Activated CD8-positive, alpha-beta memory T cell treated with anti-CD3 and anti-CD28 coated beads for 1 hour (primary cell): ENCODE measurements at places on chromosomes 12 and 14.

DNA sequence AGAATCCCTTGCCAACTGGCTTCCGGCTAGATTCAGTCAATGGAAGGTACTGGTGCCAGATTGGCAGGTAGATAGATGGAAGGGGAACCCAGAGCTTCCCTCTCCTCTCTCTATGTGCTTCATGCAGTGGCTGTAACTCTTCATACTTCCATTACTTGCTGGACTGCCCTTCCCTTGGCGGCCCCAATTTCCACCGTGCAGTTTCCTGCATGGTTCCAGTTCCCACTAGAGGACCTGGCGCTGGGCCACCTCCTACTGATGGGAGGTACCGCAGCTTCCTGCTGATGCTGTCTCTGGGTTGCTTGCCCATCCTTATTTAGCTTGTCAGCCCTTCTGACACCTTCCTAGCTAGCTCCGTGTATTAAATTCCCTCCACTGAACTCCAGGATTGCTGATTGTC is 226.4 kb downstream of the ANO2 start:
- no peak for DNase-seq

GRCh38 chr12:92233346-92234015 is 87.8 kb upstream of the BTG1 start:
- DNase-seq: no peak

GRCh38 chr12:10614056-10614370 is 604 bp upstream of the MAGOHB start:
- DNase-seq: no peak

DNA sequence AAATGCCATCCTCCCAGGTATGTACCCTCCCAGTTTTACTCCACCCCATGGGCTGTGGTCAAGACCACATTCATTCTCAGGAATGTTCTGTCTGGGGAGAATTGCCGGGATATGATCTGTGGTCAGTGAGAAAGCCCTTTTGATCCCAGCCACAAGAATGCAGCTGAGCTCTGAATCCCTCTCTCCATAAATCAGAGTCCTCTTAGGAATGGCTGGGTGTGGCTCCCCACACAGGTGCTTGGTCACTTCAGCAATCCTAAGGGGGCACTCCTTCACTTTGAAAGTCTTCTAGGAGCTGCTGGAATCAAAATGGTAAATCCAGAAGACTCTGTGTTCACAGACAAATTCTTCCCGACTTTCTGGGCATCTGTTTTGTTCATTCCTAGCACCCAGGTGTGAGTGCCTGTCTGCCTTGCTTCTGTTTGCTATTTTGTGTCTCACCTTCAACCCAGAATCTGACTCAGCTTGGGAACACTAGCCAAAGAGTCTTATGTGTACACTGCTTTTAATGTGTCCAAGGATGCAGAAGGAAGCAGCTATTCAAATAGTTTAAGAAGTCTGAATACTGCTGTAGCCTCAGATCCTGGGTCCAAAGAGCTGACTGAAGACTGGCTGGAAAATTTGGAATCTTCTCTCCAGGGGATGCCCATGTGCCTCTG is 144.6 kb upstream of the CDKN3 start:
- no peak for DNase-seq

- no peak for DNase-seq
Measured at GRCh38 chr12:53502983-53503728, 2.1 kb downstream of the TARBP2 start.

- no peak for DNase-seq
Measured at GRCh38 chr12:1977109-1977508, 27.1 kb downstream of the DCP1B start.

DNA sequence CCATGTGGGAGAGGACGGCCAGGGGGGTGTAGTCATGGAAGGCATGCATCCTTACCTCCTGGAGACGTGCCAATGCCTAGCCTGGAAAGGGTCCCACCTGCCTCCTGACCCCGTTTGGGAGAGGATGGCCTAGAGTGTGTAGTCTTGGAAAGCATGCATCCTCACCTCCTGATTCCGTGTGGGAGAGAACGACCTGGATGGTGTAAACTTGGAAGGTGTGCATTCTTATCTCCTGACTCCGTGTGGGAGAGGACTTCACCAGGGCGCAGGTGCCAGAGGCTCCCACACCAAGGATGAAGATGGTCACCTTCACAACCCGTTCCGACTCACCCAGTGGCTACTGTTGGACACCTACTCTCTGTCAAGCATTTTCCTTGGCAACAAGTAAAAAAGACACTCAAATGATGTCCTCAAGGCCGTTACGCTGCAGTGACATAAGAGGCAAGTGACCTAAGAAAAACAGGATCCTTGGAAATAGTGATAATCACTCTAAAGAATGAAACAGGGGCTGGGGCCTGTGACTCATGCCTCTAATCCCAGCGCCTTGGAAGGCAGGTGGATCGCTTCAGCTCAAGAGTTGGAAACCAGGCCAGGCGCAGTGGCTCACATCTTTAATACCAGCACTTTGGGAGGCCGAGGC is 37.5 kb upstream of the FZD10 start:
- DNase-seq: no peak

- DNase-seq: peak; percentile 39
Measured at GRCh38 chr14:58152014-58152857, at the start of gene ARMH4. Gene ARMH4 (minus strand): TSS chr14:58152213. CDS start chr14:58139358, 12,855 bp downstream.

- DNase-seq: peak; percentile 49
Measured at GRCh38 chr14:21852061-21852664, 178.5 kb upstream of the OR4E1 start.

DNA sequence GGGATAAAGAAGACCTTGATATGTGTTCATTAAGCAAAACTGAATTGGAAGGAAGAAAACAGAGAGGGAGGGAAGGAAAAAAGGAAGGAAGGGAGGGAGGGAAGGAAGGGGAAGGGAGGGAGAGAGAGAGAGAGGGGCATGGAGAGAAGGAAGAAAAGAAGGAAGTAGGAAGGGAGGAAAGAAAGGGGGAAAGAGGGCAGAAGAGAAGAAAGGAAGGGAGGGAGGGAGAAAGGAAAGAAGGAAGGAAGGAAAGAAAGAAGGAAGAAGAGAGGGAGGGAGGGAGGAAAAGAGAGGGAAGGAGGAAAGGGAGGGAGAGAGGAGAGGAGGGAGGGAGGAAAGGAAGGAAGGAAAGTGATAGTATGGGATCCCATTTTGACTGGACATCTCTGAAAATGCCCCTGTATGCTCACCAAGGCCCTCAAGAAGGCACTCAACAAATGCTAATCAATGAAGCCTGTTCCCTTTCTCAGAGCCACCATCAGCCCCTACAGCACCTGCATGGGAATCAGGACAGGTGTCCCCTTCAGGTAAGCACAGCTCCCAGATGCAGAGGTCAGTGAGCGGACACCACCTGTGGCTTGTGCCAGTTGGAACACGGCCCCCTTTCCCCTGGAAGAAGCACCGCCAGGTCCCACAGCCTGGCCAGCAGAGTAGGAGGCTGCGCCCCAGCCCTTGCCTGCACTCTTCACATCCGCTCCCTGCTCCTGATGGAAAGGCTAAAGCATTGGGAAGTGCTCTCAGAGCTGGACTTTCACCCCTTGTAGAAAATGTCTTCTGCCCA is 161.4 kb upstream of the DIO3 start:
- no peak for DNase-seq

GRCh38 chr14:66069830-66070541 is 416.2 kb upstream of the CCDC196 start:
- no peak for DNase-seq

- no peak for DNase-seq
Measured at GRCh38 chr14:90235179-90235976, 21.0 kb upstream of the PSMC1 start.

- no peak for DNase-seq
Measured at GRCh38 chr12:52181746-52182145, 10.1 kb downstream of the KRT80 start.

DNA sequence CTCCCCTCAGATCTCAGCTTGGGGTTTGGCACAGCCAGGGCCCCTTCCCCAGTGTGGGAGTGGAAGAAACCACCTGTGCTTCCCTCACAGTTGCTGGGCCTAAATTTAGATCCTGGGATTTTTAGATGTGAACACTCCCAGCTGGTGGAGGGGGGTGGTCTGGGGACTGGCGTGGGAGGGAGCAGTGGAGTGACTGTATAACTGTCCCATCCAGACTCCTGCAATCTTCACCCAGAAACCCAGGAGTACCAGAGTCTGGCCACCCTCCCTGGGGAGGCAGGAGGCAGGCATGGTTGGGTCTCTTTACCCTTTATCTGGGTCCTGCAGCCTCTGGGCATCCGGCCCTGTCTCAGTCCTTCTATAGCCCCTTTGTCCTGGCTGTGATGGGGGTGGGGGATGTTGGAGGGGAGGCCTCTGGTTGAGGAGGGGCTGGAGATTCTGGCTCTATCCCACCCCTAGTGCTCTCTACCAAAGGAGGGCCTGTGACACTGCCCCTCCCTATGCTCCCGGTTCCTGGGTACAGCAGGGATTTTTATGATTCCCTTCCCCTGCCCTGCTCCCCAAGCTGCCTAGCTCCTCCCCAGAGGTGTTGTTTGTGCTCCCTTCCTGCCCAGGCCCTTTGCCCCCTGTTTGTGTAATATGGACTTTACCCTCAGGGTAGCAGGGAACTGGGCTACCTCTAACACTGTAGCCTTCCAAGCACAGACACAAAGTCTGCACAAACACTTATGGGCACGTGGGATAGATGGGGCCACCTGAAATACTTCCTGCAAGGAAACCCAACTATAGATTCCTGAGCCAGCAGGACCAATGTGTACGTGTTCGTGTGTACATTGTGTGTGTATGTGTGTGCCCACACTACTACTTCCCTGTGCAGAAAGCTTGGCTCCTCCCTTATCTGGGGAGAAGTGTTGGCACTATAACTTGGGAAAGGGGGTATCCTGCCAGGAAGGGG is 1.7 kb downstream of the ERBB3 start:
- DNase-seq: no peak

DNA sequence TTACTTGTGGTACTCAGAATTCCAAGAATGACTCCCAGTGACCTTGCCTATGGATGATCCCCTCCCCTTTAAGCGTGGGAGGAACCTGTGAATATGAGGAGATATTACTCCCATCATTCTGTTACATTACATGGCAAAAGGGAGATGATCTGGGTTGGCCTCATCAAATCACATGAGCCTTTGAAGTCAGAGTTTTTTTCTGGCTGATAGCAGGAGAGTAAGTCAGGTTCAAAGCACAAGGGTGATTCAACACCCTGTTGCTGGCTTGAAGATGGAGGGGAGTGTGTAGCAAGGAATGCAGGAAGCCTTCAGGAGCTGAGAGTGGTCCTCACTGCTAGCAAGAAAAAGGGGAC is 9.1 kb upstream of the MDM2 start:
- DNase-seq: no peak

- DNase-seq: no peak
Measured at GRCh38 chr12:106415134-106415533, 57.6 kb downstream of the POLR3B start.

DNA sequence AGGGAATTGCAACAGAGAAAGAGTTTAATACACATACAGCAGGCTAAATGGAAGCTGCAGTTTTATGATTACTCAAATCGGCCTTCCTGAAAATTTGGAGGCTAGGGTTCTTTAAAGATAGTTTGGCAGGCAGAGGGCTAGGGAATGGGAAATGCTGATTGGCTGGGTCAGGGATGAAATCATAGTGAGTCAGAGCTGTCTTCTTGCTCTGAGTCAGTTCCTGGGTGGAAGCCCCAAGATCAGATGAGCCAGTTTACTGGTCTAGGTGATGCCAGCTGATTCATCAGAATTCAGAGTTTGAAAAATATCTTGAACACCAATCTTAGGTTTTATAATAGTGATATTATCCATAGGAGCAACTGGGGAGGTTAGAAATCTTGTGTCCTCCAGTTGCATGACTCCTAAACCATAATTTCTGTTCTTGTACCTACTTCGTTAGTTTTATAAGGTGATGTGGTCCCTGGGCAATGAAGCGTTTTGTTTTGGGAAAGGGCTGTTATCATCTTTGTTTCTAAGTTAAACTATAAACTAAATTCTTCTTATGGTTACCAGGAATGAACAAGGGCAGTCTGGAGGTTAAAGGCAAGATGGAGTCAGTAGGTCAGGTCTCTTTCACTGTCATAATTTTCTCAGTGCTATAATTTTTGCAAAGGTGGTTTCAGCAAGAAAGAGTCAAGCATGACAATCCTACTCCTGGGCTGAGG is 257.8 kb upstream of the CCDC196 start:
- no peak for DNase-seq

- DNase-seq: no peak
Measured at GRCh38 chr12:1182069-1182468, 191.0 kb downstream of the ERC1 start.

GRCh38 chr14:27320261-27320660 is 722.4 kb upstream of the NOVA1 start:
- DNase-seq: no peak

- no peak for DNase-seq
Measured at GRCh38 chr12:130484221-130484620, 146.5 kb downstream of the PIWIL1 start.

GRCh38 chr12:5309654-5310053 is 122.3 kb upstream of the NTF3 start:
- no peak for DNase-seq

DNA sequence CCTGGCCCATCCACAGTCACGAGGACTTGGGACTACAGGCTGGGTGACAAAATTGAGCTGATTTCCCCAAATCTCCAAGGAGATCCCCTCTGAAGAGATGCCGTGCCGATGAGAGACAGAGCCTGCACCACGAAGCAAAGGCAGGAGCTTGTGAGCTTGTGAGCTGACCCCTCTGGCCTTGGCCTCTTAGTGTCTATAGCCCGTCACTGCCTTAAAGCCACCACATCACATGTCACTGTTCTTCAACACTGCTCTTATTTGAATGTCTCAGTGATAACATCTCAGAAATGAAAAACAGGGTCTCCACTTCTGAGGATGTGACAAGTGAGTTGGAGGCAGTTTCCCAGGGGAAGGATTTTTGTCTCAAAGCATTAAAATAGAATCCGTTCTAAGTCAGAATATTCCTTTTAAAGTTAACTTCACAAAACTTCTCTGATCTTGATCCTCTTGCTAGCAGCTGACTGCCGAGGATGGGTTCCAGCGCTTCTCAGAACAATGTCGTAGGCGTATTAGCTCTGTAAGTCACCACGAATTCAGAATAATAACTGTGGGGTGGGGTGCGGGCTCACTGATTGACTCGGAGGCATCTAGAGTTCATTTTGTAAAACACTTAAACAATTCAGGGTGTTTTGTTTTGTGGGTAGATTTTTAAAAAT is 37.5 kb downstream of the CHST11 start:
- no peak for DNase-seq

GRCh38 chr12:121532503-121533393 is 48.1 kb downstream of the KDM2B start:
- DNase-seq: no peak
